Spleen (tissue), 13 donors: ENCODE measurements at places on chromosomes 7 and 10. TPM values are rescaled to one million over a fixed set of nuclear protein-coding genes. Genes with fewer than 3 reads are reported as not detected.
A peak's percentile ranks its signal among the peaks of the same experiment; 100 is the strongest.

GRCh38 chr10:37263304-37263703, 137.9 kb downstream of the ANKRD30A start:
- DNase-seq: no peak

- DNase-seq: peak; percentile 4
Measured at GRCh38 chr7:6367701-6368211, 80.0 kb downstream of the DAGLB start.

- DNase-seq: no peak
Measured at GRCh38 chr7:79982141-79982770, 152.4 kb upstream of the GNAI1 start.

Gene HILPDA
- total RNA-seq: 6.8 TPM

DNA sequence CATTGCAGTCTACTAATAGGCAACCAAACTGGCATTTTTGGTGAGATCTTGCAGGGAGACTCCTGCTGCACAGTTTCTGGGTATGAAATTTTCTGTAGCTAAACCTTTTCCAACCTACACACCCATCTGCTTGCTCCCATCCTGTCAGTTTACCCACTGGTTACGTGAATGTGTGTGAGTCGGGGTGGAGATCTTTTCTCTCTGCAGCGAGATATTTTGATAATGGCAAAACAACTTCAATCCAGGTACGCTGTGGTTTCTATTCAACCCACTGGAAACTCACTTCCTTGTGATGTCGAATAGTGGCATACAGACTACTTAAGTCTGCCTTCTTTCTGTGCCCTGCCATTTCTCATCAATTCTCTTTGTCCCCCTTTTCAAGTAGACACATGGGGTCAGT, 4.5 kb downstream of the PLEKHA1 start:
- no peak for DNase-seq

Gene PLPP4
- total RNA-seq: not detected

DNA sequence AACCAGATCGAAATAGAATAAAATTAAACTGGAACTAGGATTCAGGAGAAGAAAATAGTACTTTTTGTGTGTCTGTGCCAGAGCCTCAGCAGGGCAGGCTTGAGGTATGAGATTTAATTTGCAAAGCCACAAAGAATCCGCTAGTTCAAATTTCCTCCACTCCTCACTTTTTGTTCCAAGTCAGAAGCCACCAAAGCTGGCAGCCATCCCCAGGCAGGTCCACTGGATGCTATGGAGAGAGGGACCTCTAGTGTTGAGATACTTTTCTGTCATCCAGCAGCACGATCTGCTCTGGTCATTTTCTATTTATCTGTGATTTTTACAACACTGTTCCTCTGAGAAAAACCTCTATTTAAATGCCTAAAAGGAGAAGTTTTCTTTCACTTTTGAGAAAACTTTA, 147.9 kb upstream of the FRMD4A start:
- no peak for DNase-seq

DNA sequence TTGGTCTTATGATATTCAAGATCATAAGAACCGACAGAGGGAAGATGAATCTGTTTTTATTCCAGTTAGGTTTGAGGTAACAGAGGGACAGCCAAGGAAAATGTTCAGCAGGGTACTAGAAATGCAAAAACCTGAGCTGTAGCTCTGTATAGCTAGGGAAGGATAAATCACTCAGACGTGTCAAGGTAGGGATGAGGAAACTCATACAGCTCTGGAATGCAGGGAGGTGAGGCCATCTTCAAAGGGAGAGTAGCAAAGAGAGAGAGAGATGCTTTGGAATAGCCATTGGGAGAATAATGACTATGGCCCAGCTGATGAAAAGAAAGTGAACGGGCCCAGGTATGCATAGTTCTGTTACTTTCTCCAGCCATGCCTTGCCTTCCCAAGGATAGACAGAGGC, 77.8 kb downstream of the PAX2 start:
- no peak for DNase-seq

DNA sequence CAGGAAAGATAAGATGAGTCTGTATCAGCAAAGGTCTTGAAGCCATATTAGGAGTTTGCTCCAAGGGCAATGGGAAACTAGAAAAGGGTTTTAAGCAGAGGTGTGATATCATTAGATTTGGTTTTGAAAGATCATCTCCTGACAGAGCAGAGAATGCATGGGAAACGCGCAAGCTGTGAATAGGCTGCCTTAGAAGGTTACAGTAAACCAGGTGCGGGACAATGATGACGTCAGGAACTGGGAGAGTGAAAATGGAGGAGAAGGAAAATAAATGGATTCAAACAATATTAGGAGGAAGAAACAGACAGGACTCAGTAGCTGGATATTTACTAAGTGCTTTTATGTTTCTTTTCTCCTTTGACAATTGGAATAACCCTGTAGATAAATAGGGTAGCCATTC, 50.6 kb downstream of the CACNB2 start:
- DNase-seq: no peak

Gene SEMA4G
- total RNA-seq: 0.46 TPM

- no peak for DNase-seq
Measured at GRCh38 chr7:28269700-28270361, 89.2 kb upstream of the JAZF1 start.

GRCh38 chr7:51034521-51035264, 252.0 kb upstream of the GRB10 start:
- no peak for DNase-seq

GRCh38 chr7:57354679-57355338, 95.2 kb upstream of the ZNF716 start:
- DNase-seq: no peak

Gene CCL24
- total RNA-seq: 216 TPM

Gene AQP1
- 23.2 TPM for total RNA-seq
